Pulmonary artery endothelial cell (primary cell): ENCODE measurements at places on chromosomes 4 and X.

DNA sequence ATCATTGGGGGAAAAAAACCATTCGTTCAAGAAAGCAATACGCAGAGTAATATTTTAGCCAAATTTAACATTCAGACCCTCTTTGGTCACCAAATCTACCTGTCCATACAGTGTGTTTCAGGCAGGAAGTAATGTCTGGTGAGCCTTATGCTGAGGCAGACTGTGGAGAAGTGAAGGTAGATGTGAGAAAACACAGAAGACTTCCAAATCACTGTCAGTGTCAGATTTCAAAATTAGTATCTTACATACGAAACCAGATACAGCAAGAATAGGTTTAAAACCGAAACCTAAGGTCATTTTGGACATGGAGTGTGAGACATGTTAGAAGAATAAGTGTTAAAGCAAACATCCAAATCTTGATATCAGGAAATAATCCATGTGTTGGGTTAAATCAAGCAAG lies 664.5 kb upstream of the HTR2C start:
- no peak for DNase-seq

DNA sequence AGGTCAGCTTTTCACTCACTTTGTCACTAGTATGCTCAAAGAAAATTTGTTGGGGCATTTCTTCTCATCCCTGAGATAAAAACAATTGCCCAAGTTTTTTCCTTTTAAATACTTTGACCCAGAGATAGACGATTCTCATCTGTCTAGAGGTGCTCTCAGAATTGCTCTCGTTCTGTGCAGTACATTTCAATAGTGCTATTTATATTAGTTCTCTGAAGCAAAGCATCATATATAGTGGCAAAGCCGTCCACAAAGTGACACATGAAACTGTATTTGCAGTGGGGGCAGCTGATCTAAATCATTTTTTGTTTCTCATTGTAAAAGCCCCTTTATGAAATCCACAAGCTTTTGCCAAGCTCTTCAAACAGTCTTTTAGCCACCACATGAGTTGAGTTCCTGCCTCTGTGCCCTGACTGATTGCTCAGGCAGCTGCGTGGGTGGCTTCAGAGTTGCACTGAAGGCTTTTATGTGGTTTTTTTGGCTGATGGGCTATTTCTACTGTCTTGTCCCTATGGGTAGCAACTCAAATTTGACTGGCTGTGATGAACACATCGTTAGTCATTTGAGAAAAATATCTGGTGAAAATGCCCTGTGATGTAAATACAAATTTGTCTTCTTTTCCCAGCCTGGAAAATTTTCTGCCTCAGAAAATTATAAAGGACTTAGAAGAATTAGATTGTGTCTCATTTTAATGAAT lies 119.1 kb upstream of the OTUD4 start:
- DNase-seq, result no peak

GRCh38 chr4:81460191-81460701 lies 11.5 kb downstream of the RASGEF1B start:
- no peak for DNase-seq

DNA sequence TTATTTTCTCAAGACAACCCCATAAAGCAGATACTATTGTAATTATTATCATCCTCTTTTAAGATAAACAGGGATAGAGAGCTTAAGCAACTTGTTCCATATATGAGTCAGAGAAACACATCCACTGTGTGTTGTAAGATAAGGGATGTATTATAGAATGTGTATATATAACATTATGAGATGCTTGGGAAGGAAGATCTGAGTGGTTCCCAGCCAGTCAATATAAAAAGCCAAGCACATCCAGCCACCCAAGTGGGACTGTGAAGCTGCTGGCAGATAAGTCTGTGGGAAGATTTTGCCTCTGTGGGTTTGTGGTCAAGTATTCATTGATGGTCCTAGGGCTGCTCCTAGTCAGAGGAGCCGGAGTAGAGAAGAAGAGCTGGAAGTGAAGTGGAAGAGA lies 16.5 kb upstream of the BMPR1B start:
- no peak for DNase-seq

DNA sequence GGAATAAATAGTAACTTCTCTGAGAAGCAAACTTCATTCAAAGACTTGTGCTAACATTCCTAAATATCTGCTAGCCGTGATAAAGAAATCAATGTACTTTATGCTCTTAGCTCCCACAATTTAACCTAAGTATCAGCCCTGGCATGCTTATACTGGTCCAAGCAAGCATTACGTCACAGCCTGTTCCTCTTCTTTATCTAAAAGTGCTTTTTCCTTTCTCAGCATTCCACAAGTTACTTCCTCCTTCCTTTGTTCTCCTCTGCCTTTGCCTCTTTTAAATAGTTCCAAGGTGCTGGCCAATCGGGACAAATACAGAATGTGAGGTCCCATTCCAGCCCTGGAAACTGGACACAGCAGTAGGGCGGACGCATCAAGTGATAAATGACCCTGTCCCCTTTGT lies 249.6 kb downstream of the DHRSX start:
- DNase-seq, result no peak

DNA sequence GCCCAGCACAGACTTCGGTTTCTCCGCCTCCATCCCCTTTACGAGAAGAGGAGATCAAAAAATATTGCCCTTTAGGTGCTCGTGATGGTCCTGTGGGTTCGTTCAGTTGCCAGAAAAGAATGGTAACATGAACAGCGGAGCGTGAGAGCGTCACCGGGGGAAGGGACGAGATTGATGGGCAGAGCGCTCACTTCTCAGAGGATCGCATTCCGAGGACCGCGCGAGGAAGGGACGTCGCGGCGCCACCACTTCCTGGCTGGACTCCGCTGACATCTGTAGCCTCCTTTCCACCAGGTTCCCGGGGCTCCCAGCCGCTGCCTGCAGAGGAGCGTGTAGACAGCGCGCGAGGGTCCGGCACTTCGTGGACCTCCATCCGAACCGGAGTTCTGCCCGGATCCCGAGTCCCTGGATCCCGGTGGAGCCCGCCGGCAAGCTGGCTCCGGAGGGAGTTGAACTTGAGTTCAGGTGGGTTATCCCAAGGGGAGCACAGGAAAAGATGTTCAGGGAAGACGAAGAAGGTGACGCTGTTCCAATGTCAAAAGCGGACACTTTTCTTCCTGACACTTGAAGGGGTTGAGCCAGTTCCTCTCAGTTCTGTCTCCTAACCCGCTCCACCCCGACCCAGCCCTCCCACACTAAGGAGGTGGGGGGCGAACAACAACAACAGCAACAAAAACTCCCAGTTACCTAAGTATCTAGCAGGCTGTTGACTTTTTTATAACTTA lies 484 bp downstream of the GALNTL6 start:
- no peak for DNase-seq

DNA sequence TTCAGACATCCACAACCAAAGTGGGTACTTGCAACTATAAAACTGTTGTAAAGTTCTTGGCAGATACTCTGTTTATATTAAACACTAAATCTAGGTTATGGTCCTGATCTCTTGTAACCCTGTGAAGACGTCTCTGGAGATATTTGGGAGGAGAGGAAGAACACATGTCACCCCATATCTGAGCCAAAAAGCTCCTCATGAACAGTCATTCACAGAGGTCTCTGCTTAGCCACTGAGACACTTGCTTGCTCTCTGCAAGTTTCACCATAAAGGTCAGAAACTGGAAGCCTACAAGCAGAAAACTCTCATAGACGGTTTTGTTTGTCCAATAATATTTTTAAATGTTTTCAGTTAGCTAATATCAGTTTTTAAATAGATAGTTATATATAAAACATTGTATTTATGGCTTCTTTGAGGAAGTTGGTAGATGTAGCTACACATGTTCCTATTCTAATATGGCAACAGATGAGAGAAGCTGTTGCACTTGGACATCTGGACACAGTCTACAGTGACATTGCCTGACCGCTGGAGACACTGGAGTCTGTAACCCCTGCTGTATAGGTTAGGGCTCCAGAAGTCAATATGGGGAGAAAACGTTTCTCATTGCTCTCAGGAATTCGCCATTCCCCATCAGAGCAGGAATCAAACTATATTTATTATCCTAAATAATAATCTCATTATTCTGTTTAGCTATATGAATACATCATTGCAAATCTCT lies 73.6 kb downstream of the C4orf46 start:
- DNase-seq, result no peak

DNA sequence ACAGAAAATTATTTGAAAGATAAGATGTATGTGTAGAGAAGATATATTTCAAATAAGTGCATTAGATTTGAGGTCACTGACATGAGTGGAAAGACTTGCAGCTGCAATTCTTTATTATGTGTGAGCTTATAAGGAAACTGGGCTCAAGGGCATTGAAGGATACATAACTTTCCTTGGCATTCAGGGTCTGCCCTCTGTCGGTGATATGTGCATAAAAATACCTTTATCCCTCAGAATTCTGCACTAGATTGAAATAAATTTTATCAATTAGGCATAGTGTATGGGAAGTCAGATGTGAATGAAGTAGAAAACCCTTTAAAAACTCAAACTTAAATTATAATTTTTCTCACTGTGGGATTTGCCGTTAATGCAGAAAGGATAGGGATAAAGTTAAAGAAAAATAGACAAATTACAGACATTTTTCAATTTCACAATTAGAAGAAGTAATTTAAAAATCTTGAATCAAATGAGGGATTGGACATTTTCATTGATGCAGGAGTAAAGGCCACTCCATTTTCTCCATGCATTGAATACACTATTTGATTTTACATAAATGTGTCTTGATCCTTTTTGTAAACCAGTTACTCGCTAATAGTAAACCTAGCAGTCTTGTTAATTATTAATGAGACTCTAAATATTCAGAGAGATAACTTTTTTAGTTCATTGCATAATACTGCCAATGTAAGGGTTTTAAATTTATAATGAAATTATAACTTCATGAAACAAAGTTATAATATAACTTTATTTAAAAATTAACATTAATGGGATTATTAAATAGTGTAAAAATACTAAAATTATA lies 21.0 kb upstream of the ETNPPL start:
- DNase-seq, result no peak

DNA sequence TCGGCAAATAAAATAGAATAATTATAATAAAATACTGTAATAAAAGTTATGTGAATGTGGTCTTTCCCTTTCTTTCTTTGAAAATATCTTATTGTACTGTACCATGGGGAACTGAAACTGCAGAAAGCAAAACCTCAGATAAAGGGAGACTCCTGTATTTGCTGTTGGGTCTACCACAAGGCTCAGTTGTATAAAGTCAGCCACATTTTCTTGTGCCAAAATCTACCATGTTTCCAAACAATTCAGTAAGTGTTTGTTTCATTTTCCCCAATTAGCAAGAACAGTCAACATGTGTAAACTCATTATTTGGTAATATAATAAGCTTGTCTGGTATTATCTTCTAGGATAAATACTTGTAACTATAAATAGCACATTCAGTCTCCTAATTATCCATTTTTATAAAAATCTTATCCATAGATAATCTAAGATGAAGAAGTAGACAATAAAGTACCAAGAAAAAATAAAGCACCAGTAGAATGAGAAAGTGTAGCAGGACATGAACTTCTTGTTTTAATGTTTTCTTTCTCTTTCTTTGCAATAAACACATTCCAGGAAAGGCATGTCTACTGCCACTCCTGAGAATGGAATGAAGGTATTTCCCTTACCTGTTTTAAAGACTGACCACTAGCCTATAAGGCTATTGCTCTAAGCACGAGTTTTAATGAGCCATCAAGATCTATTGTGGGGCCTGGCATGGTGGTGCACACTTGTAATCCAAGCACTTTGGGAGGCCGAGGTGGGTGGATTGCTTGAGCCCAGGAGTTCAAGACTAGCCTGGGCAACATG lies 15.0 kb upstream of the OTUD4 start:
- DNase-seq, result no peak

DNA sequence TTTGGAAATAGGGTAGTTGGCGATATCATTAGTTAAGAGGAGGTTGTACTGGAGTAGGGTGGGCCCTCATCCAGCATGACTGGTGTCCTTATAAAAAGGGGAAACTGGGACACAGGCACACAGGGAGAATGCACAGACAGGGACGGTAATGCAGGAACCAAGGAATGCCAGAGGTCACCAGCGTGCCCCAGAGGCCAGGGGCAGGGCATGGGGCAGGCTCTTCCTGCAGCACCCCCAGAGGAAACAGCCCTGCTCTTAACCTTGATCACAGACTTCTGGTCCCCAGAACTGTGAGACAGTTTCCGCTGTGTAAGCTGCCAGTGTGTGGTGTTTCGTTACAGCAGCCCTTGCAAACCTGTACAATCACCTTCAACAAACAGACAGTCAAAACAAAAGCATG lies 15.9 kb upstream of the STOX2 start:
- DNase-seq, result no peak

GRCh38 chrX:71814123-71814912 lies 51.2 kb downstream of the CXorf49B start:
- no peak for DNase-seq

DNA sequence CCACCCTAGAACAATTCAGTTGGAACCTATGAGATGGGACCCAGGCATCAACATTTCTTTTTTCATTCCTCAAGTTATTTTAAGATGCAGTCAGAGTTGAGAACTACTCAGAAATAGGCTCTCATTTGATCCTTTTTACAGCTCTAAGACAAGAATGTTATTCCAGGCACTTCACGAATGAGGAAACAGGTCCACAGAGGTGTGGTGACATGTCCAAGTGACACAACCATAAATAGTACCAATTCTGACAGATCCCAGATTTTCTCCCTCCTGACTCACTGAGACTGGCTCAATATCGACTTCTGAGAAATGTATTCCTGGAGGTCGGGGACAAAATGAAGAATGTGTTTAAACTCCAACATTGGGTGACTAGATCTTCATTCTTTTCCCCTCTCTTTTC lies 11.1 kb downstream of the TCEANC start:
- DNase-seq, result no peak

DNA sequence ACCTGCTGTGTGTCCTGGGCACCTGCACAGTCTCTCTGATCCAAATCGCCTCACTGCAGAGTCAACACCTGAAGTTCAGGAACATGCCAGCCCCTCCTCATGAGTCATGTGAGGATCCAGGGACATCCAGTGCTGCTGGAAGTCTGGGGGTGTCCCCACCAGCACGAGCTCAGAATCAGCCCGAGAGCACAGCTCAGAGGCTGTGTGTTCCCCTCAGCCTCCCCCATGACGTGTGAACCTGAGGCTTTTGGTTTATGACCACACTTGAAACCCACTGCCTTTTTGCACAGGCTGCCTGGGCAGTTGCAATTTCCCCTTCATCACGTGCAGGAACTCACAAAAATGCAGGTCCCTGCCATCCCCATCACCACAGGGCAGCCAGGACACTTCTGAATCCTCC lies 47.1 kb downstream of the PPP2R2C start:
- no peak for DNase-seq

GRCh38 chrX:2498781-2499302 lies 1.9 kb downstream of the DHRSX start:
- no peak for DNase-seq

- DNase-seq, result no peak
Measured at GRCh38 chr4:38925492-38926413, 58.1 kb downstream of the FAM114A1 start.

- no peak for DNase-seq
Measured at GRCh38 chrX:111133389-111133788, 37.4 kb downstream of the PAK3 start.

DNA sequence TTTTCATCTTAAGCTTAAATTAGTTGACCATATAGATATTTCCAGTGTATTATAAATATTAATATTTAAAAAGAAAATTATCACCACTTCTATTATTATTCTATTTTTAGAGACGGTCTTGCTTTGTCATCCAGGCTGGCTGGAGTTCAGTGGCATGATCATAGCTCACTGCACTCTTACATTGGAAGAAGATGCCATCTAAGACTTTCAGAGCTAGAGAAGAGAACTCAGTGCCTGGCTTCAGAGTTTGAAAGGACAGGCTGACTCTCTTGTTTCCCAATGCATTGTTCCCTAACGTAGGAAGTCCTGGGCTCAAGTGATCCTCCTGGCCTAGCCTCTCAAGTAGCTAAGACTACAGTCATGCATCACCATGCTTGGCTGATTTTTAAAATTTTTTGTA lies 75.9 kb downstream of the FIP1L1 start:
- DNase-seq, result no peak
